Coronary artery (tissue), 2 donors: ENCODE measurements at places on chromosomes 11 and 22.

DNA sequence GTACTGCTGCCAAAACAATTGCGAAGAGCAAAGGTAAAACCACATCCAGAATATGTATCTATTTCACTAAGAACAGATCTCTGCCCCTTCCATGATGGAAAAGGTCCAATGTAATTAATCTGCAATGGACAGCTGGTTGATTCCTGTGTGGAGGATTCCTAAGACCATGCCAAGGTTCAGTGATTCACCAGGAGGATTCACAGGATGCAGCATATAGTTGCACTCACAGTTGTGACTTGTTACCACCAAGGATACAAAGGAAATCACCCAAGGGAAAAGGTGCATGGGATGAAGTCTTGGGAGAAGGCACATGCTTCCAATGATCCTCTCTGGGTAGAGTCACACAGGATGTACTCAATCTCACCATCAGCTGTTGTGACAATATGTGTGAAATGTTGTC lies 35.1 kb upstream of the CUL5 start:
- DNase-seq: no peak

DNA sequence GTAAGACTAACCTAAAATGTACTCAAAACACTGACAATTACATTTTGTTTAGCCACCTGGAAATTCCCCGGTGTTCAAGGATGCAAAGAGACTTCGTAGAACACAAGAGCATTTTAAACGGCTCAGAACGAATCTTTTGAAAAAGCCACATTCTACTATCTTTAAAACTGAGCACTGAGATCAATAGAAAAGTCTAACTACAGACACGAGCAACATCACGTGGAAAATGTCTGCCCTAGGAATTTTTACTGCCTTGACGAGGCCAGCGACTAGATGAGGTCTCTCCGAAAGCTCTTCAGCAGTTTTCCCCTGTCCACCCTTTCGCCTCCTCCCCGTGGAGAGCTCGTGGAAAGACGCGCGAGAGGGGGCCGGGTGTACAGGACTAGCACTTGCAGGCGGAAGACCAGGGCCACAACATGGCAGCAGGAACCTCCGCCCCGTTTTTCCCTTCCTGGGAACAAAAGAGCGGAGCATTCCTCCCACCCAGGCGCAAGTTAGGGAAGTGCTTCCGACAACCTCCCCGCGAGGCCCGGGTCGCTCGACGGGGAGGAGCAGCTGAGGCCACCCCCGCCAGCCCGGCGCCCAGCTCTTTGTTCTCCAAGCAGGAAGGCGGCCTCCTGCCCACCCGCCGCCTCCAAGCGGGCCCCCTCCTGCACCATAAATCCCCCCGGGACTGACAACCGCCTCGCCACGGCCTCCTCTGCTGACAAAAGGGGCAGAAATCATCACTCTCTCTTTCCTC lies 1.1 kb downstream of the EIF4G2 start:
- DNase-seq: peak; percentile 86

GRCh38 chr11:110793556-110793955 lies 81.3 kb upstream of the ARHGAP20 start:
- no peak for DNase-seq

- DNase-seq: no peak
Observed at GRCh38 chr11:111550258-111550657, 9.7 kb downstream of the LAYN start.

GRCh38 chr11:119717839-119718534 lies 11.0 kb downstream of the NECTIN1 start:
- no peak for DNase-seq

DNA sequence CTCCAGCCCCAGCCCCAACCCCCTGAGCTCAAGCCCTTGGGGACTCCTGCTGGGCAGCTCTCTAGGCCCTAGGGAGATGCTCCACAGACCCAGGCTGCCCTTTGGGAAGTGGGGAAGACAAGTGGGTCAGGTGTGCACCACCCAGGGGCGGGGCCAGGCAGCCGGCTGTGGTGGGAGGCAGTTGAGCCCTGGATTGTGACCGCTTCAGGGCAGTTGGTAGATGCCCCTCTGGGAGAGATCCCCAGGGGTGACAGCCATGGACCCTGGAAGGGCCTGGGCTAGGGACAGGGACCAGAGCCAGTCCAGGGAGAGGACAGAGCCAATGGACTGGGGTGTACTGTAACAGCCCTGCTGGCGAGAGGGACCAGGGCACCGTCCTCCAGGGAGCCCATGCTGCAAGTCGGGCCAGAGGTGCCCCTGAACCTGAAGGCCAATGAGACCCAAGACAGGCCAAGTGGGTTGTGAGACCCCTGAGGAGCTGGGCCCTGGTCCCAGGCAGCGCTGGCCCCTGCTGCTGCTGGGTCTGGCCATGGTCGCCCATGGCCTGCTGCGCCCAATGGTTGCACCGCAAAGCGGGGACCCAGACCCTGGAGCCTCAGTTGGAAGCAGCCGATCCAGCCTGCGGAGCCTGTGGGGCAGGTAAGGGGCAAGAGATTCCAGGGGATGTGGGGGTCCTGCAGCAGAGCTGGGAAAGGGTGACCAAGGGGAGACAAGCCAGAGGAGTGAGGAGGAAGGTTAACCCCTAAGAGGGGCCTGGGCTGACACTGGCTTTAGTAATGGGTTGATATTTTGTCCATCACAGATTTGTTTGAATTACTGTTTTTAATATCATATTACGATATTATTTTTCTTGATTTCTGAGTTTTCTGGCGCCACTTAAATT lies at the start of gene IGLL5:
IGLL5 (plus strand) TSS at position 196 of the 883 bp plus-strand sequence; CDS start at position 434, 238 bp downstream.
- DNase-seq: peak; percentile 69

DNA sequence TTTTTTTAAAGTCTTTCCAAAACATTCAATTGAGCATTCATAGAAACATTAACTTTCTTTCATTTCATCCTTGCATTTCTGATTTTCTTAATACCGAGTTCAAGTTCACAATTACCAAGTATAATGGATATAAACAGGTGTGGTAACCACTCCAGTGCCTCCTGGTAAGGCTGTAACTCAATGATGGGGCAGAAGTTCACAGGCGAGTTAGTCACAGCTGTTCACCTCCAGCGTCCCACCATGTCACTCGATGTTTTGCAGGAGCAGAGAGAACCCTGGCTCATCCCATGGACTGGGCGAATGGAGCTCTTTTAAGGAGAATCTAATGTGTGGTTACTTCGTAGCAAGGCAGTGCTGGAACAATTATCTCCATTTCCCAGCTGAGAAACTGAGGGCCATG lies 94.4 kb upstream of the ALX4 start:
- no peak for DNase-seq

DNA sequence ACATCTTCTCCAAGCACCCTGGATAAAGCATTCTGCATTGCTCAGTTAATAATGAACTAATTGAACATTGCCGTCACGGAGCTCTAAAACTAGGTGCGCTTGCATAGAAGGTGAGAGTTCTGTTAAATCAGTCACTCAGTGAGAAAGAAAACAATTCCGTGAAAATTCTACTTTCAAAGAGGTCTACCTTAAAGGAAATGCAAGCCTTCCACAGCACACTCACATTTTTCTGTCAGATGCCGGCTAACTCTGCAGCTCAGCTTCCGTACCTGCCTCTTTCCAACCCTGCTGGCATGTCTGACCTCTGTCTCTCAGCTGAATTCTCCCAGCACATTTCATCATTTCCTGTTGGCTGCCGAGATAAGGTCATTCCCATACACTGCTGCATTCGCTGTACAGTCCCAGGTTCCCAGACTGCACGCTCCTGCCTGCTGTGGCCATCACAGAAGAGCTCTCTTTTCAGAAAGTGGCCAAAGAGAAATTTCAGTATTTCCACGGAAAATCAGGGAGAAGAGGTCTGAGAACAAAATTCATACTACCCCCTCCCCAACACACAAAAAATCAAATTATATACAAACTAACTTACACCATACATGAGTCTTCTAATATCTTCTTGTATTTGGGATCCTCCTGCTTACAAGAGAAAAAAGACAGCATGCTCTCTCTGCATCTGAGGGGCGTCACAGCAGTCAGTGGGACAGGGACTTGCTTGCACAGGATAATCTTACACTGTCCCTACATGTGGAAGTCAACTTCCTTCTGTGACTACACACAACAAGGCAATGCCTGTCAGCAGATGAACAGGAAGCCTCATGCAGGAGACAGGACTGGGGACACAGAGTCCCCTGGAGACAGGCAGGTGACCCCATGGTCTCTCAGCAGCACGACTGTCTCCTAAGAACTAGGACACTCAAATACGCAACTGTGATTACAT lies 55.1 kb downstream of the PACSIN2 start:
- DNase-seq: no peak

DNA sequence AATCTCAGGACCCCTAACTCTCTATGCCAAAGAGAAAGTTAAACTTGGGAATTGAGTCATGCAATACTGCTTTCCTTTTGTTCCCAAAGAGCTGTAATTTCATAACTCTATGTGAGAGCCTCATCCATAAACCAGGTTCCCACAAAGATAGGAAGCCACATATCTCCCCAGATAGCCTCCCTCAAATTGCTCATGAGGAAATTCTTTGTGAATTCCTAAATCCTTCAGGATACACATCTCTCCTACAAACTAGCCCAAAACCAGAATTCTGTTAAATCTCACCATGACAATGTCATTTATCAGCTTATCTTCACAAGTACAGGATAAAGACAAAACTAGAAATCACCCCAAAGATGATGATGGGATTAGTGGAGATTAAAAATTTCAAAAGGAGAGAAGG lies 4.7 kb upstream of the NXPE2 start:
- no peak for DNase-seq

GRCh38 chr11:70378506-70379134 lies 19.7 kb upstream of the CTTN start:
- no peak for DNase-seq

GRCh38 chr11:108606495-108607160 lies 13.1 kb upstream of the EXPH5 start:
- DNase-seq: no peak

GRCh38 chr11:103585401-103585800 lies 451.0 kb upstream of the DDI1 start:
- DNase-seq: no peak

GRCh38 chr11:100823360-100823759 lies 136.3 kb downstream of the ARHGAP42 start:
- DNase-seq: no peak

- DNase-seq: no peak
Observed at GRCh38 chr11:13315517-13316432, 38.2 kb downstream of the BMAL1 start.
